ENCODE measurements at places on chromosomes 12 and 14.

DNA sequence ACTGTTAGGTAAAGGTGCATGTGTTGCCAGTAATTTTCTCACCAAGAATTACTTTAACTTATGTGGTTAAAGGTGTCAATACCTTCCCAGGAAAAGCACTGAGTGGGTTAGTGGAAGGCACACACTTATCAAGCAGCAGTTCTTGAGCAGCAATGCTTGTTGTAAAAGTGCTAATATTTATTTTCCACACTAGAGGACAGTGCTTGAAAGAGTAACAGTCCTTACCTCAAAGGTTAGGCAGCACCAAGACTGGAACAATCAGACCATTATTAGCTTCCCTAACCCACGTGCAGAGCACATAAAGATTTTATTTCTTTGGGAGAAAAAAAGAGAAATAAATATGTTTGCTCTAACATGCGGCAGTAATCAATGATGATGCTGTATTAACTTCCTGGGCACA lies 48.8 kb upstream of the KRR1 start:
- DNase-seq = peak; percentile 8

DNA sequence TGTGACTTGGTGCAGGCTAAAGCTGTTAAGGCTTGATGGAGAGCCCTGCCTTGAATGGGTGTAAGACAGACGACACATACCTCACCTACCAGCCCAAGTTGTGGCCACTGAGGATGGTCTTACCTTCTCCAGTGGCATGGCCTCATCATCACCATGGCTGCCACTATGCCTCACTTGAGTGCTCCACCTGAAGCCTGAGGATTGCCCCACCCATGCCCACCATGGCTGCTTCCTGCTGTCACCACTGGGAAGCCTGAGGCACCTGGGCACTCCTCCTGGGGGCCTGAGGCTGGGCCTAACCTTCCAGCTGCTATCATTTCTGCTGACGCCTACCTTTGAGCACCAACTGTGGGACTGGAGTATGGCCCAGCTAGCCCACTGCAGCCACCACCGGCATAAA lies 1605.7 kb upstream of the FLRT2 start:
- DNase-seq = no peak

GRCh38 chr14:81571437-81571836 lies 37.8 kb upstream of the SEL1L start:
- no peak for DNase-seq

DNA sequence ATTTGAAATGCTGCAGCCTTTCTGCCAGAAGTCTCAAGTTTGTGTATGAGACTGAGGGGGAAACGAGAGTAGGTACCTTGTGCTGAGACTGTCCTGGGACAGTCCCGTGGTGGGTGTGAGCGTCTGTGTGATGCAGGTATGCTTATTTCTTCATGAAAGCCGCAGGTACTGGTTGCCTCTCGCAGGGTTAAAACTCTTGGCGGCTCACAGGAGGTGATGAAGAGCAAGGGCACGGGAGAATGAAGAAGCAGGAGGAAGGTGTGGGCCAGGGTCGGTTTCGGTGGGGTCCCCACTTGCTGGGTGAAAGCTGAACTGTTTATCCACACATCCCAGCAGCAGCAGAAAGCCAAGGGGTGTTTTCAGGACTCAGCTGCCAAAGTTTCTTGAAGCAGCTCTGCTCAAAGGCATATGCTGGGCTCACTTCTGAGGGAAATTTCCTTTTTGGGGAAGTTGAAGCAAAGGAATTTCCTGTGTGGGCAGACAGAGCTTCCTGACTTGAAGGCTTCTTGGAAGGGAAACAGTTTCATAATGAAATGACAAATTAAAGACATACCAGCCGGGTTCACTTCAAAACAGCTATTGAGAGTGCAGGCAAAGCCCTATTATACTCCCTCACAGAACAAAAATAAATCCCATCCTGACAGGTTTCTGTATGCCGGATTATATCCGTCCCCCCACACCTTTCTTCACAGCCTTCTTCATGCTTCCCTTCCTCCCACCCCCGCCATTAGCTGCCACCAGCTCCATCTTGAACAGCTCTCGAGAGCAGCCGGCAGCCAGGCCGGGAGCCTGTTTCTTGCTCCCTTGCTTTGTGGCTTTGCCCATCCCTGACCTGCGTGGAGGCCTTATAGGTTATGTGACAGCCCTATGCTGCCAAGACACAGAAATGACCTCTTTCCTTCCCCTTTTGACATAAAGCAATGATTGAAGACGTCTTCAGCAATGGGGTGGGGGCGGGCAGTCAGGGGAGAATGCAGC lies 116.6 kb downstream of the ETV6 start:
- DNase-seq = peak; percentile 38

GRCh38 chr14:77316872-77317301 lies 3.8 kb downstream of the POMT2 start:
- DNase-seq = no peak

DNA sequence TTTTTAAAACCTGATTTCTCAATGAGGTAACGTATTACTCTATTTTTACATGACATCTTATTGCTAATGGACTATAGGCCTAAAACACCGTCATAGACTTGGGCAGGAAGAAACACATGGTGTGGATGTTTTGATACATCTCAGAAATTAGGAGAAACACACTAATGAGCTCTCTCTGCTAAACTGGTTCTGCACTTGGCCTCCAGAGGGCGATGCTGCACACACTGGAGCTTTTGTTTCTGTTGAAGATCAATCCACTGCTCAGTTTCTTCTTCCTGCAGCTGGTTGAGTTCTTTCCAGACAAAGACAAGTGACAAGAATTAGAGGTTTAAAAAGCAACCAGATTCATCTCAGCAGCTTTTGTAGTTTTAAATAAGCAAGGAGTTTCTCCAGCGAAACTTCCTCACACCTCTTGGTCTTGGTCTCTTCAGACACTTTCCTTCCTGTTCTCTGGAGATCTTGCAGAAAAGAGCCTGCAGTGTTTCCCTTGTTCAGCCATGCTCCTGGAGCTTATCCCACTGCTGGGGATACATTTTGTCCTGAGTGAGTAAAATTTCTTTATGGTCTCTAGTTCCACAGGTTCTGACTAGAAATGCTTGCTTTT lies 178.5 kb upstream of the OR4E1 start:
- peak; percentile 12 for DNase-seq

- peak; percentile 23 for DNase-seq
Measured at GRCh38 chr12:20646239-20646827, 48.8 kb upstream of the SLCO1C1 start.

DNA sequence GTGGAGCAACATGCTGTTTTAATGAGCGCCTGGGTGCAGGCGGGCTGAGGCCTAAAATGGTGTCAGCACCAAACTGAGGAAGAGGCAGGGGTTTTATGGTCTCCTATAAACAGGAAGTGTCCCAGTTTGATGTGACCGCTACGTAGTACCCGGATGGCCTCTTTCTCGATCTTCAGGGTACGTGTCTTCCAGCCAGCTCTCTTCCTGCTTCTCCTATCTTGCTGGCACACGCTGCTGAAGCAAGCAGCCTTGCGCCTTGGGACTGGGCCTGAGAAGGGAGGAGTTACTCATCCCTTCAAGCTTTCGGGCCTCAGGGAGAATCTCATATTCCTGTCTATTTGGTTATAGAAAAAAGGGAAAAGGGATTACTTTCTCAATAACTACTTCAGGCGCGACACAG lies 28.2 kb upstream of the RNASE1 start:
- DNase-seq = no peak

GRCh38 chr12:64450057-64450640 lies 1.8 kb upstream of the TBK1 start:
- no peak for DNase-seq
